Activated T-helper 1 cell treated with anti-CD3 and anti-CD28 coated beads, Interleukin-12 subunit alpha, Interleukin-12 subunit beta, Interleukin-2, Interleukin-4 antibody, amounts not matched to agents 30 ng/mL and 10 ng/mL and 1 ng/mL, durations not matched to agents 14 hours and 24 hours and 36 hours (primary cell): ENCODE measurements at places on chromosomes 6 and 20.

GRCh38 chr6:41367700-41368099 is 32.3 kb downstream of the NCR2 start:
- H3K4me3 ChIP-seq, result no peak overlapping the region
- H3K27me3 ChIP-seq, result peaks cover 68% of the 10 kb centered on the region
- peaks cover 22% of the 10 kb centered on the region for H3K4me1 ChIP-seq
- H3K27ac ChIP-seq, result no peak overlapping the region

DNA sequence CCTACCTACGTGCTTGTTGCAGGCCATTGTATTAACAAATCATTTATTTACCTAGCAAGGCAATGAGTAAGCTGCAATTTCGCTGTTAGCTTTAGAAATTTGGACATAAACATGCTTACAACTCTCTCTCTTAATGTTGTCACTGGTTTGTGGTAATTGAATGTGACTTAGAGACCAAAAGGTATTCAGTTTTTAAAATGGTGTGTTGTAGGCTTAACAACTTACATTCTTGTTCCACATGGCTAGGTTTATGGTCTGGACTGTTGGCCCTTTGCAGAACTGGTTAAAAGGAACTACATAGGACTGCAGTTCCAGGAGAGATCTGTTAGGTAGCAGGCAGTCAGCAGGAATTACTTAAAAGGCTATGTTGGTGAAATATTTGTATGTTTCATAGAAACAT is 10.3 kb upstream of the CTAGE9 start:
- no peak overlapping the region for H3K27ac ChIP-seq
- H3K4me1 ChIP-seq, result peaks cover 11% of the 10 kb centered on the region
- no peak overlapping the region for H3K4me3 ChIP-seq
- H3K36me3 ChIP-seq, result no peaks in the 10 kb centered on the region

GRCh38 chr6:143188292-143188691 is 127.6 kb downstream of the AIG1 start:
- DNase-seq, result no peak
- H3K4me1 ChIP-seq, result no peaks in the 10 kb centered on the region
- no peaks in the 10 kb centered on the region for H3K36me3 ChIP-seq
- H3K4me3 ChIP-seq, result no peak overlapping the region
- H3K27ac ChIP-seq, result no peak overlapping the region

GRCh38 chr6:108847738-108848115 is 495 bp upstream of the ARMC2 start:
- H3K4me3 ChIP-seq, result peak overlapping the region; percentile 89
- peaks cover 31% of the 10 kb centered on the region for H3K4me1 ChIP-seq
- H3K36me3 ChIP-seq, result peaks cover 6% of the 10 kb centered on the region
- DNase-seq, result no peak
- peak overlapping the region; percentile 47 for H3K27ac ChIP-seq

- H3K36me3 ChIP-seq, result no peaks in the 10 kb centered on the region
- H3K27me3 ChIP-seq, result peaks cover 12% of the 10 kb centered on the region
- no peak for DNase-seq
These were observed 83.0 kb upstream of the GATA5 start for GRCh38 chr20:62558779-62559178.

- peak overlapping the region; percentile 94 for H3K27ac ChIP-seq
- H3K36me3 ChIP-seq, result peaks cover 46% of the 10 kb centered on the region
- H3K27me3 ChIP-seq, result no peaks in the 10 kb centered on the region
- peak overlapping the region; percentile 80 for H3K4me3 ChIP-seq
- DNase-seq, result peak; percentile 73
- H3K4me1 ChIP-seq, result peaks cover 83% of the 10 kb centered on the region
These were observed 92.0 kb downstream of the ATXN1 start for GRCh38 chr6:16669227-16669626.

- peaks cover 44% of the 10 kb centered on the region for H3K36me3 ChIP-seq
- peaks cover 1% of the 10 kb centered on the region for H3K27me3 ChIP-seq
- peak overlapping the region; percentile 72 for H3K4me3 ChIP-seq
- H3K4me1 ChIP-seq, result peaks cover 86% of the 10 kb centered on the region
- peak overlapping the region; percentile 99 for H3K27ac ChIP-seq
These were observed 69.9 kb upstream of the DDR1 start for GRCh38 chr6:30814146-30815040.

DNA sequence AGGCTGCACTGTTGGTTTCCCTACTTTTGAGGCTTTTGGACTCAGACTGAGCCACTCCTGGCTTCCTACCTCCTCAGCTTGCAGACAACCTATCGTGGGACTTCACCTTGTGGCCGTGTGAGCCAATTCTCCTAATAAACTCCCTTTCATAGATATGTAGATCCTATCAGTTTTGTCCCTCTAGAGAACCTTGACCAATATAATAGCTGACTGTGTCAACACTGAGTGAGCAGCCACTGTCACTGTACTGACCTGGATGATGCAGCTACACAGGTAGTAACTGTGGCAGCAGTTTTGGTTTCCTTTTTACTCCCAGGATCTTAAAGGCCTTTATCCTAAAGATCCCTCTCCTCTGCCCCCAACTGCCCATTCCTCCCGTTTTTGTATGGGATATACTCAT is 70.2 kb downstream of the SLC22A3 start:
- H3K4me3 ChIP-seq, result no peak overlapping the region
- H3K4me1 ChIP-seq, result no peaks in the 10 kb centered on the region
- no peak overlapping the region for H3K27ac ChIP-seq
- DNase-seq, result no peak
- peaks cover 8% of the 10 kb centered on the region for H3K27me3 ChIP-seq
- no peaks in the 10 kb centered on the region for H3K36me3 ChIP-seq

GRCh38 chr6:117555882-117556498 is 46.3 kb downstream of the GOPC start:
- H3K27ac ChIP-seq, result no peak overlapping the region
- DNase-seq, result peak; percentile 9
- peaks cover 3% of the 10 kb centered on the region for H3K27me3 ChIP-seq
- H3K36me3 ChIP-seq, result peaks cover 2% of the 10 kb centered on the region
- peaks cover 1% of the 10 kb centered on the region for H3K4me1 ChIP-seq

DNA sequence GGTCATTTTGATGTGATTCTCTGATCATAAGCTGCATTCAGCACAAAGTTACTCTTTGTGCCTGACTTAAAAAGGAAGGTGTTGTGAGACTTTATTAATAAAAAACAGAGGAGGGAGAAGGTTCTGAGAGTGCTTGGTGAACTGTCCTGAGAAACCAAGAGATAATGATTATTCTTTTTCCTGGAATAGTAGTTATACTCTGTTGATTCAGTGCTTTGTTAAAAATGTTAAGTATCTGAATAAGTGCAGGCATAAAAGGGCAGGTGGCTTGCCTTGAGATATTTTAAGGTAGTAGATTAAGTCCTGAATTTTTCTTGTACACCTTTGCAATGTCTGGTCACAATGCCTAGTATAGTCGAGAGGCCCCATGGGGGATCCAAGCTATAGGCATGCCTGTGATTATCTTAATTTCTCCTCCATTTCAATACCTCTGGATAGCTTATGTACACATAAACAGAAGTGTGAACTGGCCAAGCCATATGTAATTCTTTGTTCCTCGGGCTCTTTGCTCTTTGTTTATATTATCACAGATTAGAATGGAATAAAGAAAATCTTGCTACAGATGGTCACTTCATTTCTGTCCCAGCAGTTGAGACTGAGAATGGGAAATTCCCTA is 50.0 kb downstream of the SOBP start:
- DNase-seq, result no peak
- no peak overlapping the region for H3K27ac ChIP-seq
- no peaks in the 10 kb centered on the region for H3K4me1 ChIP-seq
- peaks cover 23% of the 10 kb centered on the region for H3K27me3 ChIP-seq
- no peaks in the 10 kb centered on the region for H3K36me3 ChIP-seq
- H3K4me3 ChIP-seq, result no peak overlapping the region

DNA sequence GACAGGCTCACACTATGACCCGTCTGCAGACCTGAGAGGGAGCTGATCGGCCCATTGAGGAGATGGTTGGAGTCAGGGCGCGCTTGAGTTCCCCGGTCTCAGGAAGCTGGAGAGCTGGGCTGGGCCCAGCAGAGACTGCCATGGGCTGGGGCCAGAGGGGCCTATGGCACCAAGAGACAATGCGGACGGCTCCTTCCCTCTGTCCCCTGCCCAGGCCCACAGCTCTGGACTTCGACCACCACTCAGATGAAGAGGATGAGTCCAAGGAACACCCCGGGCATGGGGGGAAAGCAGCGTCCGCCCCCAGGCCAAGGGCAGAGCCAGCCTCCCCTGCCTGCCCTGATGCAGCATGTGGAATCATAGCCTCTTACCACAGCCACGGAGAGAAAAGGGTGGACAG is 40.2 kb upstream of the PHACTR3 start:
- H3K4me3 ChIP-seq, result no peak overlapping the region
- DNase-seq, result no peak
- no peaks in the 10 kb centered on the region for H3K36me3 ChIP-seq
- no peaks in the 10 kb centered on the region for H3K4me1 ChIP-seq
- H3K27ac ChIP-seq, result no peak overlapping the region
- H3K27me3 ChIP-seq, result no peaks in the 10 kb centered on the region

DNA sequence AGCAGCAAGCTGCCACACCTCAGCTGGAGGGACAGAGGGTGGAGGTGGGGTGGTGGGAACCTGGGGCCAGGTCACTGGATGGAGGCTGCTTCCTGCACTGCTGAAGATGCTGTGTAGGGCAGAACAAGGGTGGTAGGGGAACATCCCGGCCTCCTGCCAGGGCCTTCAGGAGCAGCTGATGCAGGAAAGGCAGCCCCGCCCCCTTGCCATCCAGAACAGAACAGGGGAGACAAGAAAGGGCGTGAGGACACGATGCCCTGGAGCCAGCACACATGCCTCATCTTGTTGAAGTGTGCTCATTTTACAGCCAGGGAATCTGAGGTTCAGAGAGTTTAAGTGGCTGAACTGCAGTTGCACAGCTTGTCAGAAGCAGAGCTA is 43.1 kb upstream of the PHACTR3 start:
- H3K36me3 ChIP-seq, result no peaks in the 10 kb centered on the region
- DNase-seq, result no peak
- H3K27me3 ChIP-seq, result peaks cover 2% of the 10 kb centered on the region
- H3K27ac ChIP-seq, result no peak overlapping the region
- H3K4me3 ChIP-seq, result no peak overlapping the region

GRCh38 chr20:56372850-56373249 is 14.1 kb downstream of the FAM210B start:
- H3K4me1 ChIP-seq, result peaks cover 34% of the 10 kb centered on the region
- peaks cover 50% of the 10 kb centered on the region for H3K36me3 ChIP-seq
- H3K4me3 ChIP-seq, result no peak overlapping the region
- no peak for DNase-seq
- H3K27me3 ChIP-seq, result no peaks in the 10 kb centered on the region
- peak overlapping the region; percentile 75 for H3K27ac ChIP-seq

- H3K36me3 ChIP-seq, result no peaks in the 10 kb centered on the region
- H3K4me3 ChIP-seq, result peak overlapping the region; percentile 82
- DNase-seq, result no peak
- H3K27me3 ChIP-seq, result no peaks in the 10 kb centered on the region
- H3K27ac ChIP-seq, result peak overlapping the region; percentile 91
These were observed 197.2 kb downstream of the BCAS1 start for GRCh38 chr20:53873230-53873604.

- peaks cover 28% of the 10 kb centered on the region for H3K27me3 ChIP-seq
- DNase-seq, result peak; percentile 8
- peaks cover 6% of the 10 kb centered on the region for H3K4me1 ChIP-seq
- H3K4me3 ChIP-seq, result peak overlapping the region; percentile 68
- H3K36me3 ChIP-seq, result no peaks in the 10 kb centered on the region
These were observed 126.9 kb downstream of the MRPL14 start for GRCh38 chr6:44000164-44000842.

- no peak overlapping the region for H3K4me3 ChIP-seq
- H3K36me3 ChIP-seq, result no peaks in the 10 kb centered on the region
- DNase-seq, result no peak
- no peaks in the 10 kb centered on the region for H3K27me3 ChIP-seq
These were observed 7.8 kb upstream of the C2 start for GRCh38 chr6:31919624-31920303.

DNA sequence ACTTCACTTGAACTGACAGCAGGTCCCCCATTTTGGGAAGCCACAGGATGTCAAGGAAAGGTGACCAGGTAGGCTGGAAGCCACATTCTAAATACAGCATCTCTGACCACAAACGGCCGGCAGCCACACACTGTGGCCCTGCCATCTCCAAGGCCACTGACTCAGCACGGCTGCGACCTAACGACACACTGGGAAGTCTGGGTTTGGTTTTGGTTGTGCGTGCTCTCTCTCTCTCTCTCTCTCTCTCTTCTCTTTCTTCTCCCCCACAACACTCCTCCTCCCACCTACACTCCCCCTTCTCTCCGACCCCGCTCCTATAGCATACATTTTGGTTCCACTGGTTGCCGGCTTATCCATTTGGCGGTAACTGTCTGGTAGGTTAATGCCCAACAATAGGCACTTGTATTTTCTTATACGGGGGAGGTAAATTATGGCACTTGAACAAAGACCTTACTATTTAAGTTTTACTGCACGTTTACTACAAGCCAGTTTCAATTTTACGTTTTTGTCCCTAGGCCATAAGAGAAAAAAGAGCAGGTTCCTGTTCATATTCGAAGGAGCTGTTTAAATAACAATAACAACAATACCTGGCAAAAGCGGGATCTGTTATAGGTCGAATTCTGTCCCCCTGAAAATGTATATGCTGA is 103.6 kb downstream of the GMDS start:
- no peak overlapping the region for H3K4me3 ChIP-seq
- H3K4me1 ChIP-seq, result peaks cover 5% of the 10 kb centered on the region
- no peak overlapping the region for H3K27ac ChIP-seq
- H3K36me3 ChIP-seq, result no peaks in the 10 kb centered on the region

DNA sequence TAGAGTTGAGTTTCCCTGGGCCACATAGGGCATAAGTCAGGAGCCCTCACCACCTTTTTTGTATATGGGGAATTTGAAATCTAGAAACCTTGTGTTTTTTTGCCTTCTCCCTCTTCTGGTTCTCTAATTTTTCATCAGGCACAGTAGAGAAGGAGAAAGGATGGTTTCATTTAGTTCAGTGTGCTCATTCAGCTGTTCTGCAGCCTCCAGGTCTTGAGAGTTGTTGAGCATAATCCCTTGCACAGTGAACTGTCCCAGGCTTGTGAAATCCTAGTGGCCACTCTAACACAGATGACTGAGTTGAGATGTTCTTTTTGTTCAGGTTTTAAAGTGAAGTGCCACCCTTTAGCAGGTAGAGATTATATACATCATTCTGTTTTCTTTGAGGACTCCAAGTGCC is 183.5 kb downstream of the CDKAL1 start:
- H3K4me1 ChIP-seq, result peaks cover 25% of the 10 kb centered on the region
- no peak overlapping the region for H3K4me3 ChIP-seq
- H3K27me3 ChIP-seq, result no peaks in the 10 kb centered on the region
- no peak overlapping the region for H3K27ac ChIP-seq
- H3K36me3 ChIP-seq, result peaks cover 3% of the 10 kb centered on the region

- H3K27me3 ChIP-seq, result no peaks in the 10 kb centered on the region
- DNase-seq, result no peak
- peaks cover 36% of the 10 kb centered on the region for H3K4me1 ChIP-seq
- peaks cover 2% of the 10 kb centered on the region for H3K36me3 ChIP-seq
These were observed 47.0 kb downstream of the ARHGAP18 start for GRCh38 chr6:129662980-129663431.

DNA sequence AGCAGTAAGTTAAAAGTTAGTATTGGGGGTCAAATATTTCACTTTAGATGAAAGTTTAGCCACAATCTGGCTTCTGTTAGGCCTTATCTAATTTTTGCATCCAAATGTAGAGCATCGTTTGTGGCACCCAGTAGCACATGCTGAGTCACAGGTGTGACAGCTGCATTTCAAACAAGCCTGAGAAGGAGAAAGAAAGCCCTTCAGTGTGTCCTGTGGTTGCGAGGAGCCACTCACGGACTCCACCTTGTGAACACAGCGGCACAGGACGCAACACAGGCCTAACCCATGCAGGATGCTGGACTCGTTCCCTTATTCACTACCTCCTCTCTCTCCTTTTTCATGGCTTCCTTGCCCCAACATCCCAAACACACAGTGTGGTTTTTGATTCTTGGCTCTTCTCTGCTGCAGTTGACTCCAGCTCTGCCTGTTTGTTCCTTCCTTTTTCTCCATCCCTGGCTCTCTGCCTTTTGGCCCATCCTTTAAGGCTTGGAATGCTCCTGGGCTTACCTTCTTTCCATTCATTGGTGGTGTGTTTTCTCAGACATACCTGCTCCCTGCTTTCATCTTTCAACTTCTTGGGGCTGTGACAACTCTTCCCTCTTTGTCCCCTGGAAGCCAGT is 124.2 kb downstream of the SLC16A10 start:
- H3K27me3 ChIP-seq, result peaks cover 4% of the 10 kb centered on the region
- no peak for DNase-seq
- no peak overlapping the region for H3K4me3 ChIP-seq
- no peak overlapping the region for H3K27ac ChIP-seq
